ENCODE measurements at places on chromosomes 3 and 15. TPM values are rescaled to one million over a fixed set of nuclear protein-coding genes. Genes with fewer than 3 reads are reported as not detected.

The GOLGA6C gene
- not detected for total RNA-seq

The CNTN4 gene
- 7.3 TPM for total RNA-seq

The WDR48 gene
- 49.3 TPM for total RNA-seq

The ATOSA gene
- total RNA-seq, result 132 TPM

- no peak for DNase-seq
Measured at GRCh38 chr3:174219738-174220137, 639.4 kb upstream of the NAALADL2 start.

DNA sequence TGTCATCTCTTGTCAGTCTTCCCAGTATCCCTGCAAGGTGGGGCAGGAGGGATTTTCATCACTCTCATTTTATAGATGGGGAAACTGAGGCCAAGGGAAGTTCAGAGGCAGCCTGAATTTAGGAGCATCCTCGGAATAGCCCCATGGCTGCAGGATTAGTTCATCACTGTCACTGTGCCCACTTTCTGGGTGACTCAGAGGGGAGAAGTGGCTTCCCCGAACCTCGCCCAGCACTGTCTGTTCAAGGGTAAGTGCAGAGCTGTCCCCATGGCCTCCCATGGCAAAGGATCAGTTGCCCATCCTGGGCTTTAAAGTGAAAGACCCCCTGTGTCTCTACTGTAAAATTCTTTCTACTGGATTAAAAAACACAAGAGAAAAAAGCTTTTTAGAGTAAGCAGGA is 60.0 kb upstream of the SEC13 start:
- no peak for DNase-seq

GRCh38 chr15:84104853-84105252 is 130.7 kb upstream of the GOLGA6L4 start:
- no peak for DNase-seq

GRCh38 chr3:21013566-21013965 is 737.4 kb downstream of the ZNF385D start:
- DNase-seq, result no peak

- DNase-seq, result no peak
Measured at GRCh38 chr15:43492266-43492665, 690 bp downstream of the TP53BP1 start.

GRCh38 chr15:63892794-63893441 is 59.2 kb upstream of the HERC1 start:
- no peak for DNase-seq

- no peak for DNase-seq
Measured at GRCh38 chr3:151989621-151990020, 116.2 kb downstream of the SUCNR1 start.

GRCh38 chr3:77254967-77255831 is 215.3 kb downstream of the ROBO2 start:
- DNase-seq, result no peak

DNA sequence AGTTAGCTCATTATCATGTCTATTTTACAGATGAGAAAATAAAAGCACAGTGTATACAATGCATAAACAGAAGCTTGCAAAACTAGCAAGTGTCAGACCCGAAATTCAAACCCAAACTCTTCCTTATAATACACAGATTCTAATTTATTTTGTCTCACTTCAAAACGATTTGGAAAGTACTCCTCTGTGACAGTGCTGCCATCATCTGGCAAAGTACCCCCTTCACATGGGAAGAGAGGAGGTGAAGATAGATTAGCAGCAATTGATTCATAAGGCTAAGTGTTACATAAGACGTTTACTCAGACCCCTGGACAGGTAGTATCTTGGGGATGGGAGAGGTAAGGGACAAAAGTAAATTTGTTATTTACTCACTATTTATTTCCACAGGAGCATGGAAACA is 744.0 kb upstream of the SGO1 start:
- no peak for DNase-seq

DNA sequence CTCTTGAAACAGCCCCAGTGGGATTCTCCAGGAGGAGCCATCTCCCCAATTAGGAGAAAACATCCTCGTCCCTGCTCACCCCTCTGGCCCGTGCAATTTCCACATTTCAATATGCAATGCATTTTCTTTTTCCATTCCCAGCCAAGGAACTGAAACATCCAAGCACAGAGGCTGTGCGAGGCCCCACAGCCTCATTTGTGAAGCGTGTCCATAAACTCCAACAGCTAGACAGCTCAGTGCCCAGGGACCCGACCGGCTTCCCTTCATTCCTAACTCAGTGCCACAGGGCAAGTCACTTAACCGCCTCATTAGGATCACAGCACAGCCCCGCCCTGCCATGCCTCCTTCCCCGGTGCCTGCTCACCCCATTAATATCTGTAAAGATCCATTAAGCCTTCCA is 204.2 kb upstream of the IGF1R start:
- DNase-seq, result no peak

DNA sequence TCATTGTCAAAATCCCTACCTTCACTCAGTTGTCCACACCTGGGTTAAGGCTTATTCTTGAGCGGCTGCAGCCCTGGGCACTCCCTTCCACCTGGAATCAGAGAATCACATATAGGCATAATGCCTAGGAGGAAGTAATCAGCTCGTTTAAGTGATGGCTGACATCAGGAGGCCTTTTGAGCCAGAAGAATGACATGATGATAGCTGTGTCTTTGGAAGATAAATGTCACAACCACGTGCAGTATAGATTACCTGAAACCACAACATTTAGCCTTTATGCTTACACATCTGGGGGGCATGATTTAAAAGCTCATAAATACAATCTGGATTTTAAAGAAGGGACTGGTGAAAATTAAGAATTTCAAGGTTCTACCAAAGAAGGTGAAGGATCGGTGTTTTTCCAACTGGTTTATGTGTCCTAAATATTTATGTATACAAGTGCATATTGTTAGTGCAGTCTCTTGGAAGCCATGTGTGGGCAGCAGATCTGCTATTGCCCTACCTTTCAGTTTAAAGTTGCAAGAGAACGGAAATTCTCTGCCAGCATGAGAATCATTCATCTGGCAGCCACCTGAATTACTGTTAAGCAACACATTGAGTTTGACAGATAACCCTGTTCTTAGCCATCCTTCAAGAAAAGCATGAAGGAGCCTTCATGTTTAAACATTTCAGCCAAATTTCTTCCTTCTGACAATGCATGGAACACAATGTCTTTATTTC is 163.4 kb upstream of the NR2E3 start:
- DNase-seq, result no peak

GRCh38 chr3:107284612-107285011 is 92.6 kb upstream of the CCDC54 start:
- no peak for DNase-seq

Measured in suprapubic skin (tissue), 4 donors.